ENCODE measurements at places on chromosomes 3 and 15. TPM values are rescaled to one million over a fixed set of nuclear protein-coding genes. Genes with fewer than 3 reads are reported as not detected.
A peak's percentile ranks its signal among the peaks of the same experiment; 100 is the strongest.

Gene HTR3E
- total RNA-seq = not detected

- DNase-seq = no peak
Measured at GRCh38 chr3:114319453-114319852, 25.6 kb downstream of the TIGIT start.

DNA sequence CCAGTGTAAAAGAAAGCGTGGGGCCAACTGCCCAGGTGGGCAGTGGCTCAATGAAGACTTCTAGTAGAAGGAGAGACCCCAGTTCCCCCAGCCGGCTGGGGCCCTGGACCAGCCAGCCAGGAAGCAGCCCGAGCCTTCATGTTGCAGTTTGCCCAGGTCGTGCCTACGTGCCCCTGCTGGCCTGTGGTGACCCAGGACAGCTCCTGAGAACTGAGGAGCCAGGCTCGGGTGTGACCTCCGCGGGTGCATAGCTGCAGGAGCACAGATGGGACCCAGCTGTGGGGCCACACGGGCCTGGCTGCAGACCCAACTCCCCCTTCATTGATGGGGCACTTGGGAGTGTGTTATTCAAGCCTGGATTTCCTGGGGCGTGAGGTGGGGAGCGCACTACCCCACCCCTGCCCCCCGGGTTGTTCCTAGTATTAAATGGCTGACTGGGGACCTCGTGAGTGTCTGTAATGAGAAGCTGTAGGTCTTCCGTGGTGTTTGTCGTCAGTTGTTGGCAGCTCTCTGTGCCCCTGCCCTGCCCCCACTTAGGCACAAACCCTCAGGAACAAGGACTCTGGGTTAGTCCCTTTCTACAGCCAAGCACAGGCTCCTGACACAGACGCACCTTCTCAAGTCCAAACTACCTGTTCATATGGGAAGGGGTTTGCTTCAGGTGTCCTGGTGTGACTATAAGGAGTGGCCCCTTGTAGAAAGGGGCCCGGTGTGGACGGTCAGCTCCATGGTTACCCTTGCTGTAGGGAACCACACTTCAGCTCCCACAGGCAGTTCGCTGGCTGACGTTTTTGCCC lies 39.1 kb downstream of the IDH2 start:
- no peak for DNase-seq

DNA sequence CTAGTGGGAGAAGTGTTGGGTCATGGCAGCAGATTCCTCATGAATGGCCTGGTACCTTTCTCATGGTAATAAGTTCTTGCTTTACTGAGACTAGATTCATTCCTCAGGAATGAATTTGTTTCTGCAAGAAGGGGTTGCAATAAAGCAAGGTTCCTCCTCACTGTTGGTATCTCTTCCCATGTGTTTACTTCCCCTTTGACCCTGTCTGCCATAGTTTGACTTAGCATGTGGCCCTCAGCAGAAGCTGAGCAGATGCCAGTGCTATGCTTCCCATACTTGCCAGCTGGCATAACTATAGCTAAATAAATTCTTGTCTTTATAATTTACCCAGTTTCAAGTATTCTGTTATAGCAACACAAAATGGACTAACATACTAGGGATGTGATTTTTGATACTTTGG lies 163.6 kb upstream of the COL8A1 start:
- DNase-seq = no peak

DNA sequence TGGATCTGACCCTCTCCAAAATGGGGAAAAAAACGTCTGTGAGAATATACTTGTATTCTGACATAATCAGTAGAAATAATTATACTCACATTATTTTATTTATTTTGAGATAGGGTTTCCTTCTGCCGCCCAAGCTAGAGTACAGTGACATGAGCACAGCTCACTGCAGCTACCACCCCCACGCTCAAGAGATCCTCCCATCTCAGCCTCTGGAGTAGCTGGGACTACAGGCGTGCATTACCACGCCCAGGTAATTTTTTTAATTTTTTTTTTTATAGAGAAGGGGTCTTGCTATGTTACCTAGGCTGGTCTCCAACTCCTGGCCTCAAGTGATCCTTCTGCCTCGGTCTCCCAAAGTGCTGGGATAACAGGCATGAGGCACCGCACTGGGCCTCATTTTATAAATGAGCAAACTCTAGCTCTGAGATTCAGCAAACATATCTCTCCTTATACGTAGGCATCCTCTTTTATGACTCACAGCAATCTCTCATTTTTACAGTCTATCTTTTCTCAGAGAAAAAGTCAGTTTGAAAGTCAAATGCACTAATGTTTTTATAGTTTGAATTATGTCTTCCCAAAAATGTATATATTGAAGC lies 989 bp upstream of the VGLL3 start:
- peak; percentile 38 for DNase-seq

Gene POPDC2
- total RNA-seq = 538 TPM

DNA sequence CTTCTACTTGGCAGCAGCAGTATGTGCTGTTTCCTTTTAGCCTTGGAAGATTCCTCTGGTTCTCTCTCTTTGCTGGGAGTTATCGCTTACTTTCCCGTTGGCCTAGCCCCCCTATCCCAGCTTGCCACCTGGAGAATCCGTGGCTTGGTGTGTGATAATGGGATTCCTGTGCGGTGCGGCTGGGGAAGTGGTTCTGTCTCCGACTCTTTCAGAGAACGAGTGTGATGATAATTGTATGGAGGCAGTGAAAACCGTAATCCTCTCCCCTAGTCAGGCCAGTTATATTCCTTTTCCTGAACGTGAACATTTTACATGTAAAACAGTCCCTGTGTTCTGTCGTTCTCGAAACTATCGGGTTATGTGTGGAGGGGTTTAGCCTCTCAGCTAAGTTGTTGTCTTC lies 300.1 kb upstream of the C2CD4B start:
- no peak for DNase-seq

DNA sequence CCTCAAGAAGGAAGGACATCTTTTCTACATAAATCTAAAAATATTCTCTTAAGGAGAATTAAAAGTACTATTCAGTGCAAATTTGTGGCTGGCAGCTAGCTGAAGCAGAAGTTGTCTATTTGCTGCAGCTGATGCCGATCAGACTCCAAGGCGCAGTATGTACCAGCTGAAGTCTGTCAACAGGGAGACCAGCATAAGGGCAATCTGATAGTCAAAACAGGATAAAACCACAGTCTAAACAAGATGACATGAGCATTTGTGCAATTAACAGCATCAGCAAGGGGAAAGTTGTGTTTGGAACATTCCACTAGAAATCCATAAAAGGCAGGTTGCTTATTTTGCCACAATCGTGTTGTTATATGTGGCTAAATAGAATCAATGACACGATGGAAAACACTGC lies 198.2 kb upstream of the ROBO2 start:
- no peak for DNase-seq

GRCh38 chr3:117102426-117102825 lies 392.8 kb downstream of the TUSC7 start:
- DNase-seq = no peak

DNA sequence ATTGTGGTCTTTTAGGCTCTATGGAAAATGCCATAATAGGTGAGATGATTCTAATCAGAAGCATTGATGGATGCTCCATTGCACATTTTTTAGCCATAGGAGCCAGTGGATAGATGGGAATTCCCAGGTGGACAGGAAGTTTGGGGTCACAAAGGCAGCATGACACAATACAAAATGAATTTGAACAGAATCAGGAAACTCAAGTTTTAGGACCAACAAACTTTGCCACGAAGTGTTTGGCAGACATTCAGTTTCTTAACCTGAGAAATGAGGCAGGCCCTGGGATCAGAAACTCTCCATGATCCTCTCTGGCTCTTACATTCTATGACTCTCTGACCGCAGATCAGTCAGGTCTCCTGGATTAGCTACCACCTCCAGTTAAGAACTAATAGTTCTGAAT lies 275.4 kb downstream of the TIGIT start:
- DNase-seq = no peak

GRCh38 chr3:82715091-82715856 lies 953.8 kb upstream of the GBE1 start:
- DNase-seq = no peak

Gene BCHE
- 2.8 TPM for total RNA-seq

DNA sequence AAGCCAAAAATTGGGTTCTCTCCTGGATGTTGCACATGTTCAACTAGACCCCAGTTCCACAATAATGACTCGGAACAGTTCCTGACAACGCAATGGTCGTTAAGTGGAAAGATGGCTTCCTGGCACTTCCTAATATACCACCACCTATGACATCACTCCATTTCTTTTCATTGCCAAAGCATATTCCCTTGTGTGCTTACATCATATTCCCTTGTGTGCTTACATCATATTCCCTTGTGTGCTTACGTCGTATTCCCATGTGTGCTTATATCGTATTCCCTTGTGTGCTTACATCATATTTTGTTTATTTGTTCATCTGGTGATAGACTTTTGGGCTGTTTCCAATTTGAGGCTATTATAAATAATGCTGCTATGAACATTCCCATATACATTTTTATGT lies 39.2 kb downstream of the TFRC start:
- no peak for DNase-seq

DNA sequence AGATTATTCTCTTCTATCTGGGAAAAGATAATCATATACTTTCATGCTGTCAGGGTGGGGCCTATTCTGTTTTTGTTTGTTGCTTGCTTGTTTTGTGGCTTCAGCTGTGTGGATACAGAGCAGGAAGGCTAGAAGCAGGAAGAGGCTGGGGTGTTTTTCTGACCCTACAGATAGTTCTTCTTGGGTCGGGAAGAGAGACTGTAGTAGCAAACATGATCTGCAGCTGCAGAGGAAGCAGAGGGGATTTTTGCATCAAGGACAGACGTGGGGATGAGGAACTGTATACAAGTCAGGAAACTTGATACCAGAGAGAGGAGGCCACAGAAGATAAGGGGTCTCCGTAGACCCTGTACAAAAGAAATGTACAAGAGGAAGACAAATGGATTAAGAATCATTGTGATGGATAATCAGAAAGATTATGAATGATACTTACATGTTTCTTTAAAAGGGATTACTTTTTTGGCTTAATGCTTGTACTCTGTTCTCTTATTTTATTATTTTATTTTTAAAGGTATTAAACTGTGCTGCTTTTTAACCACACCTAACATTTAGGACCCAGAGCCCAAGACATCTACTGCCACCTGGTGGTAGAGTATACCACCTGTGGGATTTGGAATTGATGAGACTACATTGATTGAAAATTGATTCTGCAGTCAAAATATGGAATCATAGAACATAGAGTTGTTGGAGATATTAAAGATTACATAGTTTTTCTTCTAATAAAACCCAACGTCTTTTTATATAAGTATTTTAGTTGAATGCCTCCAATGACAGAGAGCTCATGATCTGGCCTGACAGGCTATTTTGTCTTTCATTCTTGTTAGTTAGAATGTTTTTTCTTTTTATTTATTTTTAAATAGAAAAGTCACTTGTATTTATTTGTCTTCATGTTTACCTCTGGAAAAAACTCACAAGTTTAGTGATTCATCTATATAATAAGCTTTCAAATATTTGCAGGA lies 87.3 kb upstream of the ROPN1 start:
- DNase-seq = no peak

Gene CYP19A1
- total RNA-seq = 0.19 TPM

- DNase-seq = no peak
Measured at GRCh38 chr3:164752812-164753211, 325.5 kb downstream of the SI start.

DNA sequence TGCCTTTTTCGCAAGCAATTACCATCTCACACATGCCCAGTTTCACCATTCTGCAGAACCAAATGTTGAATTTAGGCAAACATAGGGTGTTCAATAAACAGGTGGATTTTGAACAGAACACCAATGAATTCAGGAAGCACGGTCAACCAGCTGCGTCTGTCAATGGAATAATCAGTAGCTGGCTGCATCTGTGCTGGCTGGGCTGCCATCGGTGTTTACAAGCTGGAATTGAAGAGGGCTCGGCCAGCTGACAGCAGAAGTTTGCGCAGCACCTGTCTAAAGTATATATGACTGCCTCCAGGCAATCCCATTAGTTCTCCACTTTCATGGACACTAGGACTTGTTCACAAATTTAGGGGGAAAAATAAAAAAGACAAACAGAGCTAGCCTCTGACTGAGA lies 996.4 kb upstream of the CFAP20DC start:
- DNase-seq = no peak

Gene EXD1
- total RNA-seq = not detected

GRCh38 chr3:29751647-29752314 lies 470.9 kb downstream of the RBMS3 start:
- DNase-seq = no peak

DNA sequence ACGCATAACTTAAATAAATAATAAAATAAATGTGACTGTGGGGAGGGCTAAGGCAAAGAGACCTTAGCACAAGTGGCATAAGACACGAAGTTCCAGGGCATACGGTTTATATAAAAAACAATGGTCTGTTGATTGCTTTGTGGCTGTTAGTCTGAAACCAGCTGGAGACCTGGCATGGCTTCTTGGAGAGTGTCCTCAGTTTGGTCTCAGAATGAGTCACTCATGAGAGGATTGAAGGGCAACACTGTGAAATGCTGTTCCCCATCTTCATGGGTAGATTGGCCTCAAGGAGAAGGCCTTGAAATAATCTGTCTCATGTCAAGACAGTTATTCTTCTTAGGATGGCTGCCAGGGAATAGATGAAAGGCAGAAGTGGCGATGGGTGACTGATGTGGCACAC lies 62.2 kb downstream of the SOX2 start:
- no peak for DNase-seq

DNA sequence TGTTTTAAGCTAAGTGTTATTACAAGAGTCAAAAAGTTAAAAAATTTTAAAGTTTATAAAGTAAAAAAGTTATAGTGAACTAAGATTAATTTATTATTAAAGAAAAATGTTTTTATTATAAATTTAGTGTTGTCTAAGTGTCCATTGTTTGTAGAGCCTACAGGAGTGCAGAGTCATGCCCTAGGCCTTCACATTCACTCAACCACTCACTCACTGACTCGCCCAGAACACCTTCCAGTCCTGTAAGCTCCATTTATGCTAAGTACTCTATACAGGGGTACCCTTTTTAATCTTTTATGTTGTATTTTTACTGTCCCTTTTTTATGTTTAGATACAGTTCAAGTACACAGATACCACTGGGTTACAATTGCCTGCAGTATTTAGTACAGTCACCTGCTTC lies 37.2 kb downstream of the EEFSEC start:
- no peak for DNase-seq

DNA sequence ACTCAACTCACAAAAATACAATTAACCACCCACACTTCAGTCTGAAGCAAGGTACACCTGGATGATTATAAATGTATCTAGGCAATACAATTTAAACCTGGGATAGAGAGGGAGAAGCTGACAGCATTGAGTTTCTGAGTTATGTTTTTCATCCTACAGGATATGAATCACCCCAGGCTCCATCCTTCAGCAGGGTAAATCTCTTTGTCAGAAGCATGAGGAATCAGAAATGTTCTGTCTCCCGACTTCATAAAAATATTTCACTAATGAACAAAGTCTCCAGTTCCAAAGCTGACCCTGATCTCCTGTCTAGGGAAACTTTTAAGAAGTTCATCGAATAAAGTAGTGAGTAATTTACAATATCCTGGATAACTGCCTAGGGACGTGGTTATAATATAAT lies 25.5 kb upstream of the FRMD4B start:
- no peak for DNase-seq

- DNase-seq = no peak
Measured at GRCh38 chr15:45802140-45802539, 167.3 kb downstream of the SQOR start.

GRCh38 chr15:83472151-83472550 lies 25.0 kb downstream of the SH3GL3 start:
- DNase-seq = no peak

Gene ZNF385D
- total RNA-seq = 2.2 TPM

GRCh38 chr3:183506674-183507320 lies 48.7 kb downstream of the KLHL6 start:
- DNase-seq = no peak
